ENCODE measurements at places on chromosomes 1 and 21. TPM values are rescaled to one million over a fixed set of nuclear protein-coding genes. Genes with fewer than 3 reads are reported as not detected.

Gene HCN3
- 1.5 TPM for total RNA-seq

Gene TLR5
- 2.4 TPM for total RNA-seq

Gene NECTIN4
- not detected for total RNA-seq

Gene BRDT
- not detected for total RNA-seq

Gene RHBDL2
- total RNA-seq = 0.17 TPM

Gene FLG2
- not detected for total RNA-seq

Gene COL11A1
- 0.42 TPM for total RNA-seq

Gene NBPF10
- total RNA-seq = 1.9 TPM

GRCh38 chr1:224919508-224919907 is 10.0 kb upstream of the DNAH14 start:
- no peak for DNase-seq

DNA sequence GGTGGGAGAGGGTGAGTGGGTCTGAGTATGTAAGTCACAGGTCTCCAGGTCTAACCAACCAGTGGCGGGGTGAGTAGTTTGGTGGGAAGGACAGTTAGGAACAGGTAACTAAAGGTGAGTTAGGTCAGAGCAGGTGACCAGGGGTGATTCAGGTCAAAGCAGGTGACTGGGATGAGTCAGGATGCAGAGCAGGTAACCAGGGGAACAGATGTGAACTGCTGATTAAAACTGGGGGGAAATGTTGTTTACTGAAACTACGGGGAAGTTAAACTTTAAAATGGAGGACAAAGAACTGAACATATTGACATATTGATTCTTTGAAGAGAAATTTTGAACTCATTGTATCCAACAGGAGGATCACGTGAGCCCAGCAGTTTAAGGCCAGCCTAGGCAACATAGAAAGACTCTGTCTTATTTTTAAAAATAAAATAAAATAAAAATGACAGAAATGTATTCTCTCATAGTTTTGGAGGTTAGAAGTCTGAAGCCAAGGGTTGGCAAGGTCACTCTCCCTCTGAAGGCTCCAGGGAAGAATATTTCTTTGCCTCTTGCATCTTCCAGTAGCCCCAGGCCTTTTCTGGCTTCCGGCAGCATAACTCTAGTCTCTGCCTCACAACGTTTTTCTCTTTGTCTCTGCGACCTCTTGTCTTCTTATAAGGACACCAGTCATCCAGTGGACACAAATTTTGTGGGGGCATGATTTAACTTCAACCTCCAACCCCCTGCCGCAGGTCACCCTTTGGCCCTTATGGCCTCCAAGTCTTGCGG is 64.3 kb upstream of the TINAGL1 start:
- no peak for DNase-seq

DNA sequence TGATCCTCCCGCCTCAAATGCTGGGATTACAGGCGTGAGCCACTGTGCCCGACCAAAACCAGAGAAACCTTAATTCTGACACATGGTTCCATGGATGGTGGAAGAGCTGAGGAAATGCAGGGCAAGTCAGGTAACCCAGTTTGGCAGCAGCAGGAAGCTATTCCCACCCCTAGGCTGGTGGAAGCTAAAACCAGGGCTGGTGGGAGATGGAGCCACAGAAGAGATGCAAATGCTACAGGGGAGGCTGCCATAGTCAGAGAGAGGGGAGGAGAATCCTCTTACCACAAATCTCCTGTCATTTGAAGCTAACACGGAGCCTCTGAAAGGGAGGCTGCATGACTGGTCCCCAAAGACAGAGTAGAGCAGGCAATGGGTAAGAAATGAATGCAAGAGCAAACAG is 4.1 kb upstream of the CDC42BPA start:
- no peak for DNase-seq

DNA sequence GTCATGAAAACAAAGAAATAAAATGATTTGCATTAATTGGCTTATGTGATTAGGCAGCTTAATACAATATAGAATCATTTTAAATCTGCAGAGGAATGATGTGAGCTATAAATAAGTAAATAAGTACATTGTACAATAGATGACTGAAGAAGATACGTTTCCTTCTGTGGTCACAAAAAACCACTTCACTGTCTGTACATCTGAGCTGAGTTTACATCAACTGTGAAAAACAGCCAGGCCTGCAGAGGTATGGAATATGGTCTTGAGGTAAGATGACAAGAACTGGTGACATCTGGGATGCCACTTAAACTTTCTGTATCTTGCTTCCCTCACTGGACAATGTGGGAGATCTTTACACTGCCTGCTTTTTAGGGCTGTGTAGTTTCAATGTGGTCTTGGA is 130.0 kb upstream of the BEND5 start:
- DNase-seq = no peak

DNA sequence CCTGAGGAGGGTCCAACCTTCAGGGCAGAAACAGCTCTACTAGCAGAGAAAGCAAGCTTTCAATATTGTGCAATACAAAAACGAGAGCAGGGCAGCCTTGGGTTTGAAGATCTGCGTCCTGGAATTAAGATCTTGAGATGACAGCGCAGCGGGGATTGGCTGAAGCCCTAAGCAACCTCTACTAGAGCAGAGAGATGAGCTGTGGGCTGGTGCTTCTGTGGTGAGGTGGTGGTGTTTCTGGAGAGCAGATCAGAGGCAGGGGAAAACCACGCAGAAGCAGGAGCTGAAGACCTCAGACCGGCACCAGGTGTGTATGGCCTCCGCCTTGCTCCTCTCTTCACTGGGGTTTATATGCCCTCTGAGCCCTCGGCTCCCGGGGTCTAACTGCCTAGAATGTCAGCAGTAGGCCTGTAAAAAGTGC is 12.5 kb downstream of the TRAF3IP3 start:
- DNase-seq = no peak

- no peak for DNase-seq
These were observed 14.0 kb upstream of the PTAFR start for GRCh38 chr1:28190337-28190979.

- no peak for DNase-seq
These were observed 4.0 kb upstream of the CAP1 start for GRCh38 chr1:40036574-40036973.

GRCh38 chr1:159877695-159878444 is 15.4 kb upstream of the VSIG8 start:
- no peak for DNase-seq

- no peak for DNase-seq
These were observed 2.4 kb downstream of the TMEM125 start for GRCh38 chr1:43272161-43272560.

- no peak for DNase-seq
These were observed 511.8 kb upstream of the USP24 start for GRCh38 chr1:55726994-55727393.

DNA sequence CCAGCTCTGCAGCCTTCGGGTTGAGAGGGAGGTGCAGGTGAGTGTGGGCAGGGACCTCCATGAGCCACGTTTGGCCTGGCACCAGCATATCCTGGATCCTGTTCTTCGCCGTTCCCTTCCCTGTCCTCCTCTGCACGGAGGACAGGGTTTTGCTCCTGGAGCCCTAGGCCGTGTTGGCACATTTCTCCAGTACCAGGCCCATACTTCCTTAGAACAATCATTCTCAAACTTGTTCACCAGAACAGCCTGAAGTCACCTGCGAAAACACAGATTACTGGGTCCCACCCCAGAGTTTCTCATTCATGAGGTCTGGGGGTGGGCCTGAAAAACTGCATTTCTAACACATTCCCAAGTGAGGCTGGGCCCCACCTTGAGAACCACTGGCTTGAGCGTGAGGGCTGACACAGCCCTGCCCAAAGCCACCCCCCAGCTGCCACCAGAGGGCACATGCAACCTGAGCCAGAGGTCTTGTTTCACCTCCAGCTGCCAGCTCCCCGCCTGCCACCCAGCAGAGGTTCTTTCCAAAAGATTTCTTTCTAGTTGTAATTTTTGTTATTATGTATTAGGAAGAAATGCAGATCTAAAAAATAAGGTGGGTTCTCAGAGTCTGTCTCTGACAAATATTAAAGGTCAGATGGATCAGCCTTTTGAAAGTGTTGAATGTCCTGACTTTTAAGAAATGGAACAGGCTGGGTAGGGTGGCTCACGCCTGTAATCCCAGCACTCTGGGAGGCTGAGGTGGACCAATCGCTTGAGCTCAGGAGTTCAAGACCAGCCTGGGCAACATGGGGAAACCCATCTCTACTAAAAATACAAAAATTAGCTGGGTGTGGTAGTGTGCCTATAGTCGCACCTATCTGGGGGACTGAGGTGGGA is 39.6 kb upstream of the LDLRAP1 start:
- DNase-seq = no peak

DNA sequence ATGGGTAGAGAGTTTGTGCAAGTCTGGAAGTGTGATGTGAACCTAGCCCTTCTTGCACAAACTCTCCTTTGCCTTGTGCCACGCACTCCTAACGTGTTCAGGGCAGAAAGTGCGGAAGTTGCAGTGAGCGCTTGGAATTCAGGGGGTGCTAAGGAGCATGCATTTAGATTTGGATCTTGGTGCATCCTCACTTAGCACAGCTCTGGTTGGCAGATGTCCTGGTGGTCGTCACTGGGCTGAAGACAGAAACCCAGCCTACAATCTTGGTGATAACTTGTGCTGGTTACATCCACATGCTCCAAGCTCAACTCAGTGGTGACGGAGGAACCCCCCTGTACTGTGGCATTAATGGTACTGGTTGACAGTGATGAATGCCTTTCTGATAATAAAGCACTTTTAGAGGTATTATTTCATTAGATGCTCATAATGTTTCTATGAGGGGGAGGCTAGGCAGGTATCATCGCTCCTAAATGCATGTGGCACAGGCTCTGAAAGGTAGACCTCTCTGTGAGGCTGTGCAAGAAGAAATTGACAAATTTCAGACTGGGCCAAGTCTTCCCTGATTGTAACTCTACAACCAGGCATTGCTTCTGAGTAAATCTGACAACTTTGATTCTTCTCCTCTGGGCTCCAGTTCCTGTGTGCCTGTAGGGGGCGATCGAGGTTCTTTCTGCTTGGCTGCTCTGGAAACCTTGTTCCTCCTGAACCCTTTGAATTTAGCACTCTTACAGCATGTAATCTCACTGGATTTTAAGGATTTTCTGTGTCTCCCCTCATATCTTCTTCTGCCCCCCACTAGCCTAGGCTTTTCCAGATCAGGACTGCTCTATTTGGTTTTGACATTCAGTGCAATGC is 40.6 kb downstream of the MAPKAPK2 start:
- DNase-seq = peak; percentile 59

DNA sequence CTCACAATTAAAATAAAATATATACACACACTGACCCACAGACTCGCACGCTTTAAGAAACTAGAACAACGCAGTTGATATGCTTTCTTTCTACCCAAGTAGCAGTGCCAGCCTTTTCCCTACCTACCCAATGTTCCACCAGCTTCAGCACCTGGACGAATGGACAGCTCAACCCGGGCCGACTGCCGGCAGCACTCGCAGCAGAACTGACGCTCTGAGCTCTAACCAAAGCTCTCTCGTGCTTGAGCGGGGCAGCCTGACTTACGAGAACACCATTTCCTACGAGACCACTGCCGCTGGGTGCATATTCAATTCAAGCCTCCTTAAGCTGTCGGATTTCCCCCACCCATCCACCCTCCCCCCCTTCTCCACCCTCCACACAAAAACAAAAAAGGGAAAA is 127.4 kb upstream of the DPYD start:
- DNase-seq = peak; percentile 68

GRCh38 chr1:78651241-78651640 is 1.6 kb downstream of the IFI44 start:
- no peak for DNase-seq

DNA sequence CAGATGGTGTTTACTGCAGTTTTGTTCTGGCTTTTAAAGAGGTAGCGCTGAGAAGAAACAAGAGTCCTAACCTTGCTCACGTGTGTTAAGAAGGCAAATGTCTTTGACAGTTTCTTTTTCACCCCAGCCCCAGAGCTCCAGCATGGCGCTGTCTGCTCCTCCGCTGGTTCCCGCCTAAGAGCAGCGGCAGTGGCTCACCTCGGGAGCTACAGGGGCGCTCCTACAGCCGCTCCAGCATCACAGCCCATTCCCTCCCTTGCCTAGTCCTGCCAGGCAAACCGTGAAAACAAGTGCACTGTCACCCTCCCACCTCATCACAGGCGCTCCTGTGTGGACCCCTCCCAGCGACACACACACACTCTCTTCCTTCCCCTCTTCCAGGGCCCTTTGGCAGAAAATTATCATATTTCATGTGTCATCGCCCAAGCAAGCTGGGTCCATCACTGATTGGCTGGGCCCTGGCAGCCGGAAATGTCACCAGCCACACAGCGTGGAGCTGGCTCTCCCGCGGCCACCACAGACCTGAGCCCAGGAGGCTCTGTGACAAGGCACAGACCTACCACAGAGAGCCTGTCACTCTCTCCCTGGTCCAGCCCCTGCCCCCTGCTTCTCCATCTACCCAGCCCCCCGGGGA is 1.2 kb upstream of the HIVEP3 start:
- DNase-seq = no peak

GRCh38 chr1:51330331-51331201 is at the start of gene TTC39A:
TTC39A (minus strand) TSS chr1:51330562; CDS start chr1:51330477, 85 bp downstream.
- no peak for DNase-seq

GRCh38 chr1:230077436-230078213 is 10.6 kb downstream of the GALNT2 start:
- DNase-seq = no peak

- no peak for DNase-seq
These were observed 801 bp downstream of the RSPO1 start for GRCh38 chr1:37633938-37634243.

- no peak for DNase-seq
These were observed 8.0 kb upstream of the MYBPHL start for GRCh38 chr1:109314795-109315194.

DNA sequence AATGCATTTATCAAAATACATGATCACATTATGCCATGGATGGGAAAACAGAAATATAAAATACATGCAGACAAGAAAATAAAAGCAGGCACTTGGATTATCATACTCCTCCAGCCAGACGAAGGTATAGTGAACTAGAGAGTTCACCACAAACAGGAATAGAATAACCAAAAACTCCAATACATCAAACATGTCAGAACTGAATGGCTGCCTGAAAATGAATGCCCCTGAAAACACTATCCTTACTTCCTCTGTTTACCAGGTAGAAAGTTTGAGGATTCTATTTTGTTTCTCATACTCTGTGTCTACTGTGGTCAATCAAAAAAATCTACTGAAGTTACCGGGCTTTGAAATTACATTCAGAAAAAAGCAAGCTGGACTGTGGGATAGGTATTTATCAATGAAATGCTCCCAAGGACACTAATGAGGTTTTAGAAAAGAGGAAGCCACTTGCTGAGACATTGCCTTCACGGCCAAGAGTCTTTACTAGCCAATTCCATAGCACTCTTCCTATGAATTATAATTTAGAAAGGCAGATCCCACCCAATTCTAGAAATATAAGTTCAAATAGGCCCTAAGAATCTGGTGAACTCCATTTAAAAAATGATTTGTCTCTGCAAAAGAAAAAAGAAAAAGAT is 197.7 kb downstream of the SMYD3 start:
- no peak for DNase-seq

DNA sequence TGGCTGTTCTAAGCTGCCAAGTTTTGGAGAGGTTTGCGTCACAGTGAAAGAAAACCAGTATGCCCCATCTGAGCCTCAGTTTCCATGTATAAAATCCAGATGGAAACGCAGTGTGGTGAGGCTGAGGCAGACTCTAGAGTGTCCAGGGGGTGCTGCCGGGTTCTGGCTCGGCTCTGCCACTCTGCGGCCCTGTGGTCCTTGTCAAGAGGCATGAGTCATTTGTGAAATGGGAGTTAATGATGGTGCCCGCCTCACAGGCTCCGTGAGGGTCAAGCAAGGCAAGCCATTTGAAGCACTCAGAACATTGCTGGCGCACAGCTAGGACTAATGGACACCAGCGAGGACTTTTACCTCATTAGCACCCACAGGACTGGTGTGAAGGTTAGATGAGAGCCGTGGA is 214.3 kb downstream of the PTPRU start:
- DNase-seq = no peak

GRCh38 chr1:20666804-20667203 is 5.6 kb upstream of the DDOST start:
- DNase-seq = no peak

- no peak for DNase-seq
These were observed 17.8 kb downstream of the KIF2C start for GRCh38 chr1:44757420-44757819.
